ENCODE measurements at places on chromosomes 5 and 9.

- DNase-seq: no peak
Measured at GRCh38 chr9:92749071-92749933, 15.3 kb downstream of the BICD2 start.

GRCh38 chr9:123318961-123319421 is 37.0 kb upstream of the CRB2 start:
- no peak for DNase-seq

- DNase-seq: no peak
Measured at GRCh38 chr5:171841984-171842776, 56.6 kb downstream of the SMIM23 start.

- no peak for DNase-seq
Measured at GRCh38 chr5:174895360-174895759, 171.0 kb downstream of the MSX2 start.

- DNase-seq: no peak
Measured at GRCh38 chr5:142939884-142940283, 169.7 kb downstream of the ARHGAP26 start.

- DNase-seq: no peak
Measured at GRCh38 chr9:110744715-110745384, 76.3 kb downstream of the MUSK start.

- DNase-seq: no peak
Measured at GRCh38 chr9:69093471-69094103, 58.0 kb downstream of the FXN start.

DNA sequence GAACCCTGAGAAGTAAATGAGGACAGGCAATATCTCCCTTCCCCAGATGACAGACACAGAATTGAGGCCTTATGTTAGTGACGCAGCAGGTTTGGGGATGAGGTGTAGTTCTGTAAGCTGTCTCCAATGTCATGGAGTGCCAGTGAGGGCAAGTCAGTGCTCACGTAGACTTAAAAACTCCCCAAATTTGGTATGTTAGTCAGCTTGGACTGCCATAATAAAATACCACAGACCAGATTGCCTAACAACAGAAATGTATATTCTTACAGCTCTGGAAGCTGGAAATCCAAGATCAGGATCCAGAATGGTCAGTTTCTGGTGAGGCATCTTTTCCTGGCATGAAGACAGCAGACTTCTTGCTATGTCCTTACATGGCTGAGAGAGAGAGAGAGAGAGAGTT is 14.9 kb downstream of the FOXI1 start:
- DNase-seq: no peak

DNA sequence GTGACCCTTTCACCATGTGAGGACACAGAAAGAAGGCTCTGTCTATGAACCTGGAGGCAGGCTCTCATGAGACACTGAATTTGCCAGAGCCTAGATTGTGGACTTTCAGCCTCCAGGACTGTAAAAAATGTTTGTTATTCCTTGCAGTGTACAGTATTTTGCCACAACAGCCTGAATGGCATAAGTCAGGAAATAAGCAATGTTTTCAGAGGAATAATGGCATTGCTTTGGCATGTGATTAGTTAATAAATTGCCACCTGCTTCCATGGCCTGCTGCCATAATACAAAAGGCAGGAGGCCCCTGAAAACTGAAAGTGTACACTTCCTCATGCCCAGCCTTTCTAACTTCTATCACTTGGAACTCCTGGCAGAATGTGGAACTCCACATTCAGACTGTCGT is 408.1 kb downstream of the GADD45G start:
- no peak for DNase-seq

- peak; percentile 19 for DNase-seq
Measured at GRCh38 chr5:172683645-172684471, 42.8 kb downstream of the NEURL1B start.

- DNase-seq: no peak
Measured at GRCh38 chr5:177598477-177598876, 1.5 kb upstream of the B4GALT7 start.

GRCh38 chr5:133701871-133702270 is 89.5 kb upstream of the FSTL4 start:
- no peak for DNase-seq

DNA sequence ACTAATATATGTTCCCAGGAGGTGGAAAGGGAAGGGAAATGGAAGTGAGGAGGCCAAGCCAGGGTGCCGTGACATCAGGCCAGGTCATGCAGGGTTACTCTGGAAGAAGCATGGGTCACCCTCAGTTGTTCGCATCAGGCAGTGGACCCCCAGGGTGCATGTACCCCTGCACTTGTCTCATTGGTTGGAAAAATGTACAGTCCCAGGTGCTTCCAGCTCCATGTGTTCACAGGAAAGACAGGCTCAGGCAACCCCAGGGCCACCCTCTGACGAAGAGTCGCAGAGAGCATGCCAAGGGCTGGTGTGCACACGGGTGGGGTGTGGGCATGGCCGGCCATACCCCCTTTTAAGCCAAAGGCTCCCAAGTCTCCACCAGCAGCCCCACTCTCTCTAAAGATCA is 208.9 kb downstream of the AOPEP start:
- no peak for DNase-seq

GRCh38 chr5:10856683-10857337 is 95.8 kb upstream of the DAP start:
- peak; percentile 4 for DNase-seq

DNA sequence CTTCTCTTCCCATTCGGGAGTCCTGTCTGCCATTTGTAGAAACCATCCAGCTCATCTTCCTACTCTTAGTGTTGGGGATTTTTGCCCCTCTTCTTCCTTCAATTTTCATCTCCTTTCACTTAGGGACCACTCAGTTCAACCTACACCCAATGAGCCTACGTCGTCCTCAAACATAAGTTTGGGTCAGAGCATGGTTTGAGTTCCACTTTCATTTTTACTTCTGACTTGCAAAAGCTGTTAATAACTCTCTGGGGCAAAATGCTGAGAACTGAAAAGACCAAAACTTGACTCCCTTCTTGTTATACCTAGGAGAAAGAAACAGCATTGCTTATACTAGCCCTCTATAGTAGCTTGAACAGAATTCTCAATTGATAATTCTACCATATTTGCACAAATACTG is 381.5 kb upstream of the MPDZ start:
- DNase-seq: no peak

GRCh38 chr5:73856997-73857396 is 231.0 kb downstream of the ARHGEF28 start:
- no peak for DNase-seq

DNA sequence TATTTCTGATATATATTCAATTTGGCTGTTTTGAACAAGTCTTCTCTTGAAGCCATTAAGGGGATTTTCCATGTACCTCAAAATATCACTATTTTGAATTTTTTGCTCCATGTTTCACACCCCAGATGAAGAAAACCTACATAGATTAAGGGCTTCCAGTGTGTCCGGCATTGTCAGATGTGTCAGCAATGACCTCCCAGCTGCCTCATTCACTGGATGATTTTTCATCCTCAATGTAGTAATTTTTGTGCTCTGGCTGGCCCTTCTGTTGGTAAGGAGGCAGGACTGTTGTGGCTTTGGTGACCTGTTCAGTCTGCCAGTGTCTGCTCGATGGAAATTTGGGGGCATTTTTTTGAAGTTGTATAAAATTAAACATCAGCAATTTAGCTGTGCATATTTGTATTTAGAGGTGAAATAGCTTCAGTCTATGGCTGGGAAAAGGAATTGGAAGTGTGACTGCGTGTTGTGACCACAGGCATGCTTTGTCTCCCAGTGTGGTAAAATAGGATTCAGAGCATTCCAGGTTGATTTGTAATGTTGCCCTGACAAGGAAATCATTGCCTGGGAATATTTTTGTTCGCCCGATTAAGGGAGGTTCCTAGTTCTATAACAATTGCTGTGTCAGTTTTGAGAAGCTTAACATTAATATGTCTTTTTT is 312.4 kb downstream of the ARHGEF28 start:
- no peak for DNase-seq

DNA sequence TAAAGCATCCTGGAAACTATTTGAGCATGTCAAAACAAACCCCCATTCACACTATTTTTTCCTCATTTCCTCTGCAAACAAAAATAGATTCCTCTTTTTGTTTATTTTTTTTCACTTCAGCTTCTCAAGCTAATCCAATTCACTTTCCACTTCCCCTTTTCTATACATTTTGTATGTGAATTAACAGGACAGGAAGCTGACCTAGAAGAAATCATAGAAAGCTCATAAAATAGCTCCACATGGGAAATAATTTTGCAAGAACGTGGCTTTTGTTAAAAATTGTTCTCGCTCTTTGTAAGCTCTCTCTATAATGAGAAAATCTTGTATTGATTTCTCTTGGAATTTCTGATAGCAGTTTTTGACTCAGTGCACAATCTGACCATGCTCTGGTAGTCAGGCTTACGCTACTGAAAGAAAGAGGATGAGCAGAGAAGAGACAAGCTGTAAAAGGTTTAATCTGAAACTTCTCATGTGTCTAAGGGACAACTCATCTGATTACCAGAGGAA is 215.8 kb downstream of the ADAMTS12 start:
- no peak for DNase-seq

GRCh38 chr9:106588626-106589025 is 274.3 kb upstream of the ZNF462 start:
- DNase-seq: no peak

- DNase-seq: no peak
Measured at GRCh38 chr5:155540000-155540595, 526.5 kb downstream of the KIF4B start.

- no peak for DNase-seq
Measured at GRCh38 chr9:25094518-25094917, 548.8 kb upstream of the IZUMO3 start.

DNA sequence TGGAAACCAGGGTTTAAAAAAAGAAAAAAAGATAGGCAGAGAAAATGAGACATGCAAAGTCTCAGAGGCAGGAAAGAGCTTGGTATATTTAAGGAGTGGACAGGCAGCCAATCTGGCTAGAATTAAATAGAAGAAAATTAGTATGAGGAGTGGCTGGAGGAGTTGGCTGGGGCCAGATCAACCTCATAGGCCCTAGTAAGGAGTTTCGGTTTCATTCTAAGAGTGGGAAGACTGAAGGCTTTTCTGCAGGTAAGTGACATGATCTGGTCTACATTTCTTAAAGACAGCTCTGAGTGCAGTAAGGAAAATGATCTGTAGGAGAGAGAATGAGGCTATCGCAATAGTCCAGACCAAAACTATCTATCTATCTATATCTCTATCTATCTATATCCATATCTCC is 27.5 kb downstream of the ADRB2 start:
- no peak for DNase-seq
